Urinary bladder (tissue), 4 donors: ENCODE measurements at places on chromosomes 6 and 20. TPM values are rescaled to one million over a fixed set of nuclear protein-coding genes. Genes with fewer than 3 reads are reported as not detected.

The BFSP1 gene
- total RNA-seq, result 3.3 TPM

The GPLD1 gene
- 4.8 TPM for total RNA-seq

The TMEM170B gene
- 11.2 TPM for total RNA-seq

The COL21A1 gene
- 151 TPM for total RNA-seq

The POPDC3 gene
- 2.5 TPM for total RNA-seq

The OR2J3 gene
- total RNA-seq, result not detected

The HLA-DRB5 gene
- total RNA-seq, result 3.8 TPM
